ENCODE measurements at places on chromosomes 7 and 10.

GRCh38 chr10:73095481-73096021, 1.1 kb downstream of the P4HA1 start:
- DNase-seq = no peak

DNA sequence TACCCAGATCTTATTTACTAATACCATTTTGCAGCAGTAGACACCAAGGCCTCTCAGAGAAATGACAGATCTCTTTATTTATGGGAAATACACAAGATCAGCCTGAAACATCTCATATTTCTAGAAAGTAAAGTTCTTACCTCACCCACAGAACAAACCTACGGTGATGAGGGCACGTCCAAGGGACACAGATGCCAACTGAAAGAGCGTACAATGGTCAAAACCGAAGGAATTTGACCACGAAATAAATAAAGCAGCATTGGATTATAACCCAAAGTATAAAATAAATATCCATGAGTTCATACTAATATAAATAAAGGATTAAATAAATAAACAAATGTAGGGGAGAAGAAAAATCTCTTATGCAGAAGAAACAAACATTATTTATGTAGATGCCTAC, 747.0 kb downstream of the TNS3 start:
- DNase-seq = no peak

GRCh38 chr10:76026905-76027304, 595.5 kb downstream of the LRMDA start:
- DNase-seq = no peak

- DNase-seq = no peak
Measured at GRCh38 chr7:121020249-121020988, 31.9 kb downstream of the CPED1 start.

DNA sequence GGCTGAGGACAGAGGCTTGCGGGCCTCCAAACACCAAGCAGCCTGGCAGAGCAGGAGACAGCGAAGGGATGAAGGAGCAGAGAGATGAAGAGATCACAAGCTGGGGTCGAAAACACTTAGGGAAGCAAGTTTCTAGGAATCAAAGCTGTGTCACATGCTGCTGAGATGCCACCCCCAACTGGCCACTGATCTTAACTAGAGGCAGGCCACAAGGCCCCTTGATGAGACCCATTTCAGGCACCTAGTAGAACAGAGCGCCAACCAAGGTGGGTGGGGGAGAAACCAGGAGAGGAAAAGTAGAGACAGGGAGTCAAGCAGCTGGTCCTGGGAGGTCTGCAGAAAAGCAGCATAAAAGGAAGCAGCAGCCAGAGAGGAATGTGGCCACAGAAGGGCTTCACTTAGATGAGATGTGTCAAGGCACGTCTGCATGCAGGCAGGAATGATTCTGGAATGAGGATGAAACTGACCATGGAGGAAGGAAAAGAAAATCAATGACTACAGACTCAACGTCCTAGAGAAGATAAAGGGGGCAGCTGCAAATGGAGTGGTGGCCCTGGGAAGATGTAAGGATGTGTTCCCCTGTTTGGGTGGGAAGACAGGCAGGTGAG, 85.0 kb upstream of the DDC start:
- no peak for DNase-seq

GRCh38 chr10:114397651-114398145, 6.6 kb downstream of the AFAP1L2 start:
- DNase-seq = no peak

Measured in C1 segment of cervical spinal cord (tissue), 14 donors.